ENCODE measurements at places on chromosomes 4 and X.

GRCh38 chrX:31298916-31299315 is 227.1 kb upstream of the FTHL17 start:
- DNase-seq, result no peak

- no peak for DNase-seq
These were observed 35.0 kb downstream of the RFC1 start for GRCh38 chr4:39331191-39331590.

DNA sequence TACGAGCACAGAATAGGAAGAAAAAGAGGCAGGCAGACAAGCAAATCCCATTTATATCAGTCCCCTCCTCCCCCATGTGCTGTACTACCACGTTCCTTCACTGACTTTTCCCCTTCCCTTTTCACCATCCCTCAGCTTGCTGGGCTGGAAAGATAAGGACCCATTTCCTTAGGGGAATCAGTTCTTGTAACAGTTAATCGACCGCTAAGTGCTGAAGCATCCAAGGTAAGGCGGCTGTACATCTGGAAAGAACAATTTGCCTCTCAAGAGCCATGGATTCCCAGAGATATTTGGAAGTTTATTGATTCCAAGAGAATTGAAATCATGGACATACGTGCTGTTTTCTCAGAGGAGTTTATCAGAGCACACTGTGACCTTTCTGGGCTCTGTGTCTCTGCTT is 1688.0 kb downstream of the STIM2 start:
- no peak for DNase-seq

- DNase-seq, result no peak
These were observed 140.9 kb downstream of the SHOX start for GRCh38 chrX:771536-771935.

- no peak for DNase-seq
These were observed 67.0 kb upstream of the FAM9A start for GRCh38 chrX:8868070-8868773.

DNA sequence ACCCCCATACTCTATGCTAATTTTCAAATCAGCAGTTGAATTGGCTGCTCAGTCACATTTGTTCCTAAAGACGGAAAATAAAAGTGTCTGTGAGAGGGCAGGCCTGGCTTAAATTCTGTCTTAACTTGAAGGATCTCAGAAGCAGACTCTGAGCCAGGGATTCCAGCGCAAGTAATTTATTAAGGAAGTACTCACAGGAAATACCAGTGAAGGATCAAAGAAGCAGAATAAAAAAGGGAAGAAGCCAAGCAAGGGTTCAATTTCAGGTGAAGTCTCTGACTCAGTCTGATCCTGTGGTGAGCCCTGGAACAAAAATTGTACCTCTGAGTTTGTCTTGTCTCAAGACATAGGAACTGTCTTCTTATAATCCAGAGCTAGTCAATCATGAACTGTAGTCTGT is 52.2 kb downstream of the IL1RAPL1 start:
- DNase-seq, result no peak

DNA sequence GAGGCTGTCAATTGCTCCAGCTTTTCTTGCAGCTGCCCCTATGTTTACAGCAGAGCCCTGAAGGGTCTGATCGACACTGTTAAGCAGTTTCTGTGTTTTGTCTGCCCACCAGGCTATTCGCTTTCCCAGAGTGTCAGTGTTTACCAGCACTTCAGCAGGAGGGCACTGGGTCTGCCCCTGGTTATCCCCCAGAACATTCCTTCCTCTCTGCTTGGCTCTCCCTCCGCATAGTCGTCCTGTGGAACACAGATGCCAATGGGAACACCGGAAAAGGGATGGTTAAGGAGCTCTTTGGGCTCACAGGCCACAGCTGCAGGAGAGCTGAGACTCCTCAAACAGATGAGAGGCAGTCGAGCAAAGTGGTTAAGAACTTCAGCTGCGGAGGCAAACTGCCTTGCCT is 71.3 kb upstream of the FBXW7 start:
- no peak for DNase-seq
